ENCODE measurements at places on chromosomes 4 and X.

DNA sequence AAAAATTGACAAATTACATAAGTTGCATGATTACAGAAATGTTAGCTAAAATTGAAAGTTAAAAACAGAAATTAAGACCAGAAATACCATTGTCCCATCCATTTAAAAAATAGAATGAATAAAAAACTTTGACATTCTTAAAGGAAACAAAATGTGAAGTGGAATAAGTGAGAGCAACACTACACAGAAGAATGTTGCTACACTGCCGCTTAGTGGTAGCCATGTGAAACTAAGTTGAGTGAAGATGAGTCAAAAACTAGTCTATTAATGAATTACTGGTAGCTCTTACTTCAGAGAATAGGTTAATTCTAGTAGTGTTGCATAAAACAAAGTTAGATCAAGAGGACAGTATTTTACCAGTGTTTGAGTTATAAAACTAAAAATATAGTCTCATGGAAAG is 571.0 kb upstream of the KLHL4 start:
- DNase-seq, result no peak

- DNase-seq, result no peak
These were observed 323.2 kb upstream of the NOCT start for GRCh38 chr4:138692411-138692810.

GRCh38 chr4:113355550-113356371 is 306.3 kb downstream of the ANK2 start:
- peak; percentile 36 for DNase-seq

- no peak for DNase-seq
These were observed 76.9 kb upstream of the GPM6B start for GRCh38 chrX:13893826-13894225.

- DNase-seq, result no peak
These were observed 2.1 kb upstream of the IL2 start for GRCh38 chr4:122458625-122459024.

DNA sequence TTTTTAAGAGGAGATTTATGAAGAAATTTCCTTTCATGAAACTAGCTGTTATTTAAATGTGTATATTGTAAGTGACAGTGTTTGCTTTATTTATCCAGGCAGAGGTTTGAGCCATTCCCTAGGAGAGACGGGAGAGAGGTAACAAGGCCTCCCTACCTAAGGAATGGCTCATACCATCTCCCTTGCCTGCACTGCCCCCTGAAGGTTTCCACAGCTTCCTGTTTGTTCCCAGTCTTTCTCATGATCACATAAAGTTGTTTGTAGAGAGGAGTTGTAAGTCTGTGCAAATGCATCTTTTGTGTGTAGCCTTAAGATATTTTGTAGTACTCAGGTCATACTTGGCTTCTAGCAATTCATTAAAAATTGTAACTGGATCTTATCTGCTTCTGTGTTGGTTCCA is 1504.5 kb upstream of the PCDH10 start:
- DNase-seq, result peak; percentile 19

DNA sequence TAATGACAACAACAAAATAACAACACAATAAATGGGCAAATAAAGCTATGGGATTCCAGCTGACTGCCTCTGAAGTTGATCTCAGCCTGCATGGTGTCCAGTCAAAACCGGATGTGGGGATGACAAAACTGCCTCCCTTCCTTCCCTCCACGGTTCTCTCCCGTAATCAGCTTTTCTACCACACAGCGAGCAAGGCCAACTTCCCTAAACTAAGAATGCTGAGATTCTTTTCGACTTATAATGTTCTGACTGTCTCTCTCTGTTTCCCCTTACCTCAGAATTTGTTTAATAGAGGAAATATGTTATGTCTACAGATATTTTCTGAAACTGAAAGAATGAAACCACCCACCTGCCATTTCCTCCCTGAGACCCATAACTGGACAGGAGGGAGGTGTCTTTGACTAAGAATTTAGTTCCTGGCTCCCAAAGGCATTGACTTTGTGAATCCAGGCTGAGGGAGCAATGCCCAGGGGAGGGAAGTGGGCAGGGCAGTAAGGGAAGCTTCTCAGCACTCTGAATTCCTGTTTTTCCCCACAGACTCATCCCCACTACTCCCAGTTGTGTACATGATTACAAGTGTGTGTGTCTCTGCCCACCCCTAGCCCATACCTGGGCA is 1.0 kb upstream of the TLR1 start:
- DNase-seq, result no peak

DNA sequence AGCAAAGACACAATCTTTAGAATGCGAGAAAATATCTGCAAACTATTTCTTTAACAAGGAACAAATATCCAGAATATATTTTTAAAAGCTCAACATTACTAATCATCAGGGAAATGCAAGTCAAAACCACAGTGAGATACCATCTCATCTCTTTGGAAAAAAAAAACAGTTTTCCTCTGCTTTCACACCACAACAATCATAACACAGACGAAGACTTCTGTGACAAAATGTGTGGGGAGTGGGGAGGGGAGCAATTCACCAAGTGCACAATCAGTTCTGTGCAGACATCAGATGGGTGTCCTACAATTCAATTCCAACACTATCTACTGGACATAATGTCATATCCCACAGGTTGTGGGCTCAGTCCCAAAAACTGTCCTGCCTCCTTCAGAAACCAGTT is 293.2 kb upstream of the SLC7A11 start:
- DNase-seq, result no peak

- DNase-seq, result no peak
These were observed 423.0 kb upstream of the MAGEB2 start for GRCh38 chrX:29792335-29792734.

- no peak for DNase-seq
These were observed 376.3 kb upstream of the LCORL start for GRCh38 chr4:18397681-18398390.

- DNase-seq, result no peak
These were observed 245.0 kb upstream of the GPR101 start for GRCh38 chrX:137278825-137279224.

GRCh38 chr4:155809835-155810234 is 51.0 kb downstream of the GUCY1B1 start:
- DNase-seq, result no peak

DNA sequence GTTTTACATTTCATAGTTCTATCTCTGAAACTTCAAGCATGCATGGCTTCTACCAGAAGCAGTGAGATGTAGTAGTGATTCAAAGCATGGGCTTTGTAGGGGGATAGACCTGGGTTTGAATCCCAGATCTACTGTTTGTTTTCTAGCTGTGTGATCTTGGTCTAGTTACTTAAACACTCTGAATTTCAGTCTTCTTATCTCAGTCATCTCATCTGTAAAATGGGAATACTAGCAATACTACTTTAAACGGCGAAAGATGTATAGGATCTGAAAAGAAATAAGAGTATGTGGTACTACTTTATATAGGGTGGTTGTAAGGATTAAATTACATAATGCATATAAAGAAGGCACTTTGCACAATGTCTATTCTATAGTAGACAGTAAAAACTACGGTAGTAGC is 20.0 kb upstream of the RNF128 start:
- no peak for DNase-seq

GRCh38 chr4:142194905-142195304 is 558.5 kb downstream of the IL15 start:
- no peak for DNase-seq

DNA sequence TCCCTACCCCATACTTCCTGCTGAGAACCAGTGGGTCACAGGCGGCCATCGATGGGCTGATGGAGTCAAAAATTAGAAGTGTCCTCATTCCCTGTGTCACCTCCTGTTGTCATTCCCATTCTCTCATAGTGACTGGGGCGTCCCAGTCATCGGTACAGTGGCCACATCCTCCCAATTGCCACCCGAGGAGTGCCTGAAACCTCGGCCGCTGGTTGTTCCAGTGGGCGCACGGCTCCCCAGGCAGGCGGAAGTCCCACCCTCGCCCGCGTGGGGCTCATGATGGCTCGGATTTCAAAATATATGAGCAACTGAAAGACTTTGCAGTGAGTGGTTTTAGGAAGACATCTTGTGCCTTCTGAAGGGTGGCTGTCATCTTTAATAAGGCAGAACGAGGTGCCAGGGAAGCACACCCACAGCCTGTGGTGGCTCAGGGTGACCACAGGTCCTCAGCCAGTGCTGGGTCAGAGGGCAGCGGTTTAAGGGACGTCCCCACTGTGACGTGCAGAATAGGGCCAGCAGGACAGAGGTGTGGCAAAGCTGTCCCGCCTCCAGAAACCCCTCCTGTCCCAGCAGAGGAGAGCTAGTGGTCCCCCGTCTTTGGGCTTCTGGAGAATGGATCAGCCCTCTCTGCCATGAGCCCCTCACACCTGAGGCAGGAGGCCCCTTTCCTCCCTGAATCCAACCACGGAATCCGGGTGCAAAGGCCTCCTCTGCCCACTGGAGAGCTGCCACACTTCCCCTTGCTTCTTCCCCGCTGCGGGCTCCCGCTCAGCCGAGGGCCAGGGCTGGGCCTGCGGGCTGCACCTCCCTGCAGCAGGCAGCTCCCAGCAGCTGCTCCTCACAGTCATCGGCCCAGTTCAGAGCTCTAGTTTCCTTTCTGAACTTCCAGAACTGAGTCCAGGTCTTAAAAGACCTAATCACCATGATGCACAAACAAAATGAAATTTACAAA is 90.4 kb downstream of the ABLIM2 start:
- peak; percentile 42 for DNase-seq

DNA sequence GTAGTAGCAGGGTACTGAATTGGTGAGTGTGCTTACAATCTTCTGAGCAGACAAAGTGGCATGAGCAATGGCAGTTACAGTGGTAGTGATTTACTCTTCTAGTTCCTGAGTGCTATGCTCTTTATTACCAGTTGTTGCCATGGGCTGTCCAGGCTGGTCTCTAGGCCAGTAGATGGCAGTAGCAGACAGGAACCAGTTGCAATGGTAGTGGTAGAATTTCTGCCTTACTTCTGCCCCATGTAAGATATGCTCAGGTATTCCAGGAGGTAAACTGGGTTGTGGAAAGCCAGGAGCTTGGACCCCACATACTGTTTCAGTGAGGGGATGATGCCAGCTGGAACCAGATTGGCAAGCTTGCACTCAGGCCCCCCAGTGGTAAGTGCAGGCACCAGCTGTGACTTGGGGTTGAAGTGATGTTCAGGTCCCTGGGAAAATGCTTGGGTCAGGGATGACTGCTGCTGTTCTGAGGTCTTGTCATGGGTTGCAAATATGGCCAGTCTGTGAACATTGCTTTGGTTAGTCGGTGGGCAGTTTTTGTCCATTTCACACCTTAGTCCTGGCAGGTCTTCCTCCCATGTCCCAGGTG is 63.0 kb upstream of the ZXDB start:
- no peak for DNase-seq

DNA sequence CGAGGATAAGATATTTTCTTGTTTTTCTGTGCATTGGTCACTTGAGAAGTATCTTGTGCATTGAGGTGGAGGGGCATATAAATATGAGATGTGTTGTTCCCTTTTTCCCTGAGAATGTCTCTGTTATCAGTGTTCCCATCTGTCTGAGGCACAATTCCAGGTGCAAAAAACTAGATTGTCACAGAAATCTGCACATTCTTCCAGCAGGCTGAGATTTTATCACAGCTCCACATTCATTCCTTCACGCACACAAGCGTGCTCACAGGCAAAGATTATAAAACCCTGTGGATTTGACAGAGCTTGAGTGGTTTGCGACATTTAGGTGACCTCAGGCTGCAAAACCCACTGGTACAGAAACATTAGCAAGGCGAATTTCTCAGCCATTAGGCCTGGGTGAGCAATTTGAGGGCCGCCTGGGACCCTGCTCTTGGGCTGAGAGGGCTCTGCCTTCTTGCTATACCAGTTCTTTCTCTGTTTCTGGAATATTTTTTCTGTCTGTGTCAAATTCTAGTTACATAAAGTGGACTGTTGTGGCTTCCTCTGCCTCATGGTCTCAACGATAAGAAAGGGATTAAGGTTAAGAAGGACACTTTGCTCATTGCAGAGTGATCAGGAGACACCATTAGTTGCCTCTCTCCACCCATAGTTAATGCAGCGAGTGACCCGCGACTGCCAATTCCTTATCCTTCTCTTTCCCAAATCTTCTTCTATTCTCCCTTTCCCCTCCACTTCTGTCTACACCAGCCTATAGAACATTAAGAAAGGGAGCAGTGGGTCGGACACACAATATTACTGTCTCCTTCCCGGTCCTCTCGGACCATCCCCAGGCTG is 86.7 kb upstream of the C1QTNF7 start:
- no peak for DNase-seq

- no peak for DNase-seq
These were observed 131.2 kb upstream of the SPRY1 start for GRCh38 chr4:123265443-123265842.

DNA sequence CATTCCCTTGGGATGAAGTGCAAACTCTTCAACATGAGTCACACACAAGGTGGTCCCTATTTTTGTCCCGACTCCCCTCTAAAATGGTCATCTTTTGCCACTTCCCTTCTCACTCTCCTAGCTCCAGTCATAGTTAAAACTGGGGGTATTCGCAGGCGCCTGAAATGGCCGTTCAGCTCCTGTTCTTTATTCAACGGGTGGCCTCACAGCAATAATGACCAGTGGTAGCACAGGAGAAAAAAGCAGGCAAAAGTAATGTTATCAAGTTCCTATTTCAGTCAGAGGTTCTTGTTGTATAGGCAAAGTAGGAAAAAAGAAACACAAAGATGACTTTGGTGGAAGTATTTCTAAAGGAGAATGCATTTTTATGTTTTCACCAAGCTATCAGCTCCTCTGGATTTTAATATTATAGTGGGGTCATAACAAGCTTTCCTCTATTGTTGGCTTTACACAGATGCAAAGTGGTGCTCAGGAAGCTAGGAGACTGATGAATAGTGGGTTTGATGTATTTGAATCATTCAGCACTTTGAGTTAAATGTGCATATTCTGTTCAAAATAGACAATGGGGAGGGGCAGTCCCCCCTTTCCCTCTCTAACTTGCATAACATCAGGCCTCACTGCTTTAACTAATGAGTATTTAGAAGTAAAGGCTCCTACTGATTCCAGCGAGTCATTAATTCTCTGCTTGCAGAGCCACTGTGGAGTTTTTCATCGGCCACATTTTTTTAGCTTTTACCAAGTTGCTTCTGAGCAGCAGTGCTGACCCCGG is 171.2 kb upstream of the NDP start:
- no peak for DNase-seq

DNA sequence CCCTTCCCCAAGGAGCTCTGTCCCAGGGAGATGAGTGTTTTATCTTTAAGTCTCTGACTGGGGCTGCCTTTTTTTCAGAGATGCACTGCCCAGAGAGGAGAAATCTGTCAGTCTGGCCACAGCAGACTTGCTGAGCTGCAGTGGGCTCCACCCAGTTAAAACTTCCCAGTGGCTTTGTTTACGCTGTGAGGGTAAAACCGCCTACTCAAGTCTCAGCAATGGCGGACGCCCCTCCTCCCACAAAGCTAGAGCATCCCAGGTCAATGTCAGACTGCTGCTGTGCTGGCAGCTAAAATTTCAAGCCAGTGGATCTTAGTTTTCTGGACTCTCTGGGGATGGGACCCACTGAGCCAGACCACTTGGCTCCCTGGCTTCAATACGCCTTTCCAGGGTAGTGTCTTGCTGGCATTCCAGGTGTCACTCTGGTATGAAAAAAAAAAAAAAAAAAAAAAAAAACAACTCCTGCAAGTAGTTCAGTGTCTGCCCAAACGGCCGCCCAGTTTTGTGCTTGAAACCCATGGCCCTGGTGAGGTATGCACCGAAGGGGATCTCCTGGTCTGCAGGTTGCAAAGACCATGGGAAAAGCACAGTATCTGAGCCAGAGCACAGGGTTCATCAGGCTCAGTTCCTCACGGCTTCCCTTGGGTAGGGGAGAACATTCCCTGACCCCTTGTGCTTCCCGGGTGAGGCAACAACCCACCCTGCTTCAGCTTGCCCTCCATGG is 1616.1 kb upstream of the ADGRL3 start:
- DNase-seq, result no peak

Measured in left hindlimb (tissue), 1 donor.